NCI-H1436 (cell line): ENCODE measurements at places on chromosomes 6 and 20.

GRCh38 chr20:21516861-21517565 lies 3.1 kb upstream of the NKX2-2 start:
- no peak for DNase-seq

DNA sequence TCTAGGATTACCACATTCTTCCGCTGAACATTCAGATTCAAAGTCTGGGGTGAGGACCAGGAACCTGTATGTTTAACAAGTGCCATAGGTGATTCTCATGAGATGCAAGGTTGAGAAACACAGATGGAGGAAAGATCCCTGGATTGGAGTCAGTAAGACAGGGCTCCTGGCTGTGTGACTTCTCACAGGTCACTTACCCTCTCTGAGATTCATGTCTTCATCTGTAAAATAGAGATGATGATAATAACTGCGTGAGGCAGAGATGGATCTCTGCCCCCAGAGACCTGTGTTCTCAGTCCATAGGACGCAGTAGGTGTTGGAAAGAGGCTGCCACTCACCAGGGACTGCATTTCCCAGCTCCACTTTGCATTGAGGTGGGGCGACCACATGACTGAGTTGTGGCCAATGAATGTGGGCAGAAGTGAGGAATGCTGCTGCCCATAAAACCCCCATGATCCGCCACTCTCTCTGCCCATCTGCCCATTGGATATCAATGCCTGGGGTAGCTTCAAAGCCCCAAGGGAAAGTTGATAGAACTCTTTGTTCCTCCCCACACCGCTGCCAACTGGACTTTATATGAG lies 13.6 kb upstream of the GDAP1L1 start:
- DNase-seq, result no peak

DNA sequence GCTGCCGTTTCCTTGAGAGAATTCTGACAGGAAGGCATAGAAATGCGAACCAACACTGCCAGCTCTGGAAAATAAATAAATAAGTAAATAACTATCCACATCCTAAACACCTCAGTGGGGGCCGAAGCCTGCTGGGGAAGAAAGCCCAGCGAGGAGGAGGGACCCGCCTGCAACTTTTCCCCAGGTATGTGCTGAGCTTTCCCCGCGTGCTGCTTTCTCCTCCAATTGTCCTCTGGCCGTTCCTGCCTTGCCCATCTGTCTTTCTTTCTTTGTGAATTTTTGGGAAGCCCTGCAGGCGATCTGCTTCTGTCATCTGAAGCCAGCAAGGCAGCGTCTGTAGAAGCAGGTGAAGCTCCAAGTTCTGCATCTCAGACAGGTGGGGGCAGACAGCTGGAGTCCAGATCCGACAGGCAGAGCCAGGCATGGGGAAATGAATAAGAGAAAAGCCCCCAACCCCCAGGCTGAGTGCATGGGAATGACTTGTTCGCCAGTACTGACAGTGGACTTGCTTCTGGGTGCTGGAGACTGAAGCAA lies 49.2 kb upstream of the IL17A start:
- DNase-seq, result no peak

DNA sequence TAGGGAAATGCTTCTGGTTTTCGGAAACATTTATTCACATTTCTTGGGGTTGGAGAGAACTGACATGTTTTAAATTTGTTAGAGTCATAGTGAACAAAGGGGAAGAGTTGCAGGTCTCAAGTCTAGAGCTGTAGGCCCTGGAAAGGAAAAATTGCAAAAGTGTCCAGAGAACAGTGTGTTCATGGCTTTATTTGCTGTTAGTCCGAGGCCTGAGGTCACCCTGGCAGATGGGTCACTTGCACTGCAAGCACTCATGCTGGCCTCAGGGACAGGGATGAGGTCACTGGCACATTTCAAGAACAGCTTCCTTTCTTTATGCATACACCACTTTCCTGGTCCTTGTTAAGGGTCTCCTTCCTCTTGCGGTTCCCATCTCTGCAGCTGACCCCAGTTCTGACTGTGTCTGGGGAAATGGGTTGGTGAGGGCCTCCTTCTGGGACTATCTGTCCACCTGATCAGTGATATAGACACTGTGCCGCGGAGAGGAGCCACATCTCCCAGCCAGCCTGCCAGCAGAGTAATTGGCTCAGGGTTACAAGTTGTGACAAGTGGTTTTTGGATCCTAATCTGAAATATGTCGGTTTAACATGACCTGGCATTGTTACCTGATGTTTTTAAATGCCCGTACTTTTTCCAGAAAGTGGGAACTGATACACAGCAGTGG lies 194.0 kb downstream of the EYA4 start:
- DNase-seq, result no peak

- no peak for DNase-seq
These were observed 21.2 kb downstream of the RAMACL start for GRCh38 chr6:166565084-166565967.

DNA sequence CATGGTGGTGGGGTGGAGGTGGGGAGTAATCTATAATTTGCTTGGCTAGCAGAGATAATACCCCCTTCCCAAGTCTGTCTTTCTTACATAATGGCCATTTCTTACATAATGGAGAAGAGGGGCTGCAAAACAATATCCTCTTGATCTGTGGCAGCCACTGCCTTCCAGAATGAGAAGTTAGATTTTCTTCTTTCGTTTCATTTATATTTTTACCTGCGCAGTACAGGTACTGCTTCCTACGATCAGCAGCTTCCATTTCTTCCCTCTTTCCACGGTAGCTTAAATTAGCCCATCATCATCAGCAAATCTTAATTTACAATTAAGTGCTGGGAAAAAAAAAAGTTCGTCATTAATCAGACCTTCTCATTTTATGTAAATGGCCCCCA lies 30.2 kb downstream of the GNAS start:
- no peak for DNase-seq

- no peak for DNase-seq
These were observed 144.2 kb downstream of the CARMIL1 start for GRCh38 chr6:25423358-25423757.

DNA sequence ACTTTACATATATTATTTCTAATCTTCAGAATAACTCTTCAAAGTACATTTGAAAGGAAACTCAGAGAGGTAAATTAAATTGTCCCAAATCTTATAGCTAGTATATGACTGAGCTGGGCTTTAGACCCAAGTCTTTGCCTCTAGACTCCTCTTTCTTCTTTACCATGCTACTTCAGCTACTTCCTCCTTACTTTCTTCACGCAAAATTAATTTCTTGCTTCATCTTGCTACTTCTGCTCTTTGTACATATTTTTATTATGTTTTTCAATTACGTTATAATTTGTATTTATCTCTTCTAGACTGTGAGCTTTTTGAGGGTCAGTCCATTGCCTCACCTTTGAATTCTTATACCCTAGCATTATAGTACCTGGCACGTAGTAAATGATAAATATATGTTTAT lies 5.3 kb downstream of the TMEM170B start:
- no peak for DNase-seq

GRCh38 chr20:52311209-52311794 lies 119.7 kb upstream of the ZFP64 start:
- DNase-seq, result no peak

- no peak for DNase-seq
These were observed 6.6 kb downstream of the ADAM33 start for GRCh38 chr20:3674995-3675900.

DNA sequence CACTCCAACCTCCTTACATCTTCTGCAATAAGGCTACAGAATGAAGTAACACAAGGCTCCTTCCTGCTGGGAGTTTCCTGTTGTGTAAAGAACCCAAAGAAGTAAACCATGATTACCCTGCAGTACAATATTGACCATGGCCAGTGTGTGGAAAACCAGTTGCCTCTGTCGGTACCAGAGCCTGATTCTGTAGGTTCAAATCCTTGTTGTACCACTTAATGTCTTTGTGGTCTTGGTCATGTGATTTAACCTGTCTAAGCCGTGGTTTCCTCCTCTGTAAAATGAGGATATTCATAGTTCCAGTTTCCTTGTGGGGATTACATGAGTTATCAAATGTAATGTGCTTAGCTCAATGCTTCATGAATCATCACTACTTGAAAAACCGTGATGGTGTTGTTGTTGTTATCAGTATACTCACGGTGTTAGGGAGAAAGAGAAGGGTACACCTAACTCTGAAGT lies 60.3 kb upstream of the PRELID3B start:
- DNase-seq, result no peak

DNA sequence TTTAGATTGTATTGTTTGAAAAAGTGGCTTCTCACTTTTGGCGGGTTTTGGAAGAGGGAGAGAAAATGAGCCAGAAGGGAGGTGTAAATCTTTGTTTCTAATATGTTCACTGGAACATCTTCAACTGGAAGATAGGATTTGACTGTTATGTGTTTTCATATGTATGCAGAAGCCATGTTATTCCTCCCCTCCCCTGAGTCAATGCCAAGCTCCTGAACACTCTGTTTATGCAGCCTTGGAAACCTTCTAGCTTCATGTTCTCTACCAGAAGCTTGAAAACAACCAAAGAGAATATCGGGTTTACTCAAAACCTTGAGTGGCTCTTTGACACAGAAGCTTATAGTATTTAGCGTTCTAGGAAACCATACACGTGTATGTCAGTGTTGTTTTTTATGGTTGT lies 279.1 kb downstream of the PRL start:
- DNase-seq, result no peak

DNA sequence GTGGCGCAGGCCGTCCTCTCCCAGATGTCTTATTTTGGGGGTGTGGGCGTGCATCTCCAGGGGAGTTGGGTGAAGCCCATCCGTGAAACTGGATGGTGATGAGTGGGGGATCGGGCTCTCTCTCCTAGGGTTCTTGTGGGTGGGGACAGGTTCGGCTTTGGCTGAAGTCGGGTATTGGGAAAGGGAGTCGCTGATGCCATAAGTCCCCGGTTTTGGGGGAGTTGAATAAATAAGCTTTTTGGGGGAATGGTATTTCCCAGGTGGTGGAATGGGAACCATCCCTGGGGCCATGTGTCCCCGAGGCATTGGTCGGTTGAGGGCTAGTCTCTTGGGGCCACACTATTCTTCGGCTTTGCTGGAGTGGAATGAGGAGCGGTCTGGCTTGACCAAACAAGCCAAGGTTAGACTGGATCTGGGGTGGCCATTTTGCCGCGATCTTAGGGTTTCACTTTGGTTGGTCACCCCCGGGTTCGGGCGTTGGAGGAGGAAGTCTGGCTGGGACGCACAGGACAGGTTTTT lies 481 bp downstream of the ZNF133 start:
- no peak for DNase-seq

DNA sequence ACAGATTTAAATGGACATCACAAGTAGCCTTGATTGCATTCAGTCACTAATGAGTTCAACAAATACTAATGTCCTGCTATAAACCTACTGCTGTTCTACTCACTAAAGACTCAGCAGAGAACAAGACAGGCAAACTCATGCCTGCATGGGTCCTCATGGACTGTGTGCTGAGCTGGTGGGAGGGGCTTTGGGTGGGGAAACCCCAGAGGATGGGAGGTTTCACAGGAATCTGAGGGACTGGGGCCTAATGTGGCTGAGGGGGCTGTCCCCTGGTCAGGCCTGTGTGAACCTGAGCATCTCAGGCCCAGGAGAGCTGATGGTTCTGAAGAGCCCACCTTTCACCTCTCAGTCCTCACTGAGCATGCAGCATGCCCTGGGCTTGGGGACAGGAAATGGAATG lies 1.4 kb downstream of the CST8 start:
- DNase-seq, result no peak

DNA sequence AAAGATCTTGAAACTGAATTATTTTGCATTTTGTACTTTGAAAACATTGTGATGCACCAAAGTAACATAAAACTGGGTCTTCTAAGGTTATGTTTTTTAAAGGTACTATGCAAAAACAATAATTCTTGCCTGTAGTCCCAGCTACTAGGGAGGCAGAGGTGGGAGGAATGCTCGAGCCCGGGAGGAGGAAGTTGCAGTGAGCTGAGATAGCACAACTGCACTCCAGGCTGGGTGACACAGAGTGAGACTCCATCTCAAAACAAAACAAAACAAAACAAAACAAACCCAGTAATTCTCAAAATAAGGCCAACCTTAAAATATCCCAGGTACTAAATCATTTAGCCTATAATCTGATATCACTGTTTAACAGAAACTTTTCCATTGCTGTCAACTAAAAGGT lies 269.6 kb downstream of the KHDC1L start:
- DNase-seq, result no peak

GRCh38 chr6:155260686-155261085 lies 3.1 kb upstream of the CLDN20 start:
- DNase-seq, result no peak

DNA sequence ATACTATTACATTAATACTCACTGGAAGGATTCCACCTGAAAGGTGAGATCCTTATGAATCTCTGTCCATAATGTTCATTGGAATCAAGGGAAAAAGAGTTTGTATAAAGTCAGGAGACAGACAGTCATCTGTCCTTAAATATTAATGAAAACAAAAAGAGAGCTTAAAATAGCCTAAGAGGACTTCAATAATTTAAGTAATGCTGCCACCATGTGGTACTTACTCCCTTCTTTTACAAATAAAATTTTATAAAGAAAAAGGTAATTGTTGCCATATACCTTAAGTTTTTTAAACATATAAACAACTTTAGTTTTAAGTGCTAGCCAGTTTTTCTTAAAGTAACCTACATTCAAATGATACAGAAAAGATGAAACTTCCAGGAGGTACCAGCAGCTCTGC lies 5.1 kb downstream of the BLOC1S5 start:
- DNase-seq, result no peak

DNA sequence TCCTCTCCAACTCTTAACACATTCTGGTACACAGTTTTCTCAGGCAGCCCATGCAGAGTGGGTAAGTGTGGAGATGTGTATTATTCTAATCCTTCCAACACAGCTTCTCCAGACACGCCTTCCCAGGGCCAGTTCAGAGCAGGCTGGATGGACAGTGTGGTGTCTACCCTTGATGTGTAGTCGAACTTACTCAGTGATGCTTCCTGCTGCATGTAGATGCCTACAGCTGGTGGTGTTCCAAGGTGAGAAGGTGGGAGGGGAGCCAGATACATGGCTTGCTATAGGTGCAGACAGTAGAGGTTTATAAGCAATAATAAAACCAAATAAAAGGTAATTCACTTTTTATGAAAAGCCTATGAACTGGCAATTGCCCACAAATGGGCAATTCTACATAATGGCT lies 104.0 kb downstream of the QRSL1 start:
- no peak for DNase-seq

DNA sequence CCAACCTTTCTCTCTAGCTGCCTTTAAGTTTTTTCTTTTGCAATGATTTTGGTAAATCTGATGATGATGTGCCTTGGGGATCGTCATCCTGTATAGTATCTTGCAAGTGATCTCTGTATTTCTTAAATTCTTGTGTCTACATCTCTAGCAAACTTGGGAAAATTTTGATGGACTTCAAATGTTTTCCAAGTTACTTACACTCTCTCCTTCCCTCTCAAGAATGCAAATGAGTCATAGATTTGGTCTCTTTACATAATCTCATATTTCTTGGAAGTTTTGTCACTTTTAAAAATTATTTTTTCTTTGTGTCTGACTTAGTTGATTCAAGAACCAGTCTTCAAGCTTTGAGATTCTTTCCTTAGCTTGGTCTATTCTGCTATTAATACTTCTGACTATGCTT lies 176.4 kb downstream of the TBC1D32 start:
- no peak for DNase-seq

GRCh38 chr6:104702126-104702841 lies 157.4 kb downstream of the HACE1 start:
- no peak for DNase-seq

GRCh38 chr6:137001299-137001976 lies 43.3 kb downstream of the IL20RA start:
- DNase-seq, result no peak

- no peak for DNase-seq
These were observed 951 bp downstream of the FOXP4 start for GRCh38 chr6:41546866-41547798.

- no peak for DNase-seq
These were observed 473.0 kb downstream of the BCKDHB start for GRCh38 chr6:80579391-80580023.

- no peak for DNase-seq
These were observed 90.6 kb upstream of the MLN start for GRCh38 chr6:33894438-33894837.

GRCh38 chr6:146361128-146361924 lies 182.3 kb upstream of the RAB32 start:
- no peak for DNase-seq
